Brain (organoid and tissue), 16 donors: ENCODE measurements at places on chromosomes 11 and 22. TPM values are rescaled to one million over a fixed set of nuclear protein-coding genes. Genes with fewer than 3 reads are reported as not detected.

The SEPTIN5 gene
- 290 TPM for polyA plus RNA-seq

The ACCSL gene
- polyA plus RNA-seq, result not detected

The FGF4 gene
- polyA plus RNA-seq, result not detected

The LARGE1 gene
- 10.1 TPM for polyA plus RNA-seq

The PNPLA3 gene
- polyA plus RNA-seq, result 4.8 TPM

The INPP5J gene
- polyA plus RNA-seq, result 5.6 TPM

The PDE3B gene
- 0.48 TPM for polyA plus RNA-seq

The APOC3 gene
- not detected for polyA plus RNA-seq

The CCDC188 gene
- polyA plus RNA-seq, result 1.6 TPM

The MPZL2 gene
- polyA plus RNA-seq, result 4.9 TPM

The KCTD21 gene
- 14.5 TPM for polyA plus RNA-seq
